ENCODE measurements at places on chromosomes 2 and 18.

- no peak for DNase-seq
Observed at GRCh38 chr18:13377496-13377895, 158.9 kb downstream of the LDLRAD4 start.

DNA sequence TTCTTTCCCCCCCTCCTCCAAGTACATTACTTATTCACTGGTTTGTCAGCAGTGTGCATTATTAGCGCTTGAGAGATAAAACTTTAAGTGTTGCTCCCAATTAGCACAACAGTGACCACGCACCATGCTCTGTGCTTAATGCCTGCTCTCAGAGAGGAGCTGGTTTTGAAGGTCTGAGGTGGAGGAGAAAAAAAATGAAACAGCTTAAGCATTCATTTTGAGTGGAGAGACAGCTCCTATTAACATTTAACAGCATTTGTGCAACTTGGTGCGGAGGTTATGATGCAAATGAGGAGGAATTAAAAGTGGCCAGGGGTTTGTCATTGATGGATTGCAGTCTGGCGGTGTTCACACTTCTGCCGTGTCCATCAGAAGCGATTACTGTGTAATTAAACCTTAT is 141.8 kb downstream of the FIGN start:
- DNase-seq = no peak

DNA sequence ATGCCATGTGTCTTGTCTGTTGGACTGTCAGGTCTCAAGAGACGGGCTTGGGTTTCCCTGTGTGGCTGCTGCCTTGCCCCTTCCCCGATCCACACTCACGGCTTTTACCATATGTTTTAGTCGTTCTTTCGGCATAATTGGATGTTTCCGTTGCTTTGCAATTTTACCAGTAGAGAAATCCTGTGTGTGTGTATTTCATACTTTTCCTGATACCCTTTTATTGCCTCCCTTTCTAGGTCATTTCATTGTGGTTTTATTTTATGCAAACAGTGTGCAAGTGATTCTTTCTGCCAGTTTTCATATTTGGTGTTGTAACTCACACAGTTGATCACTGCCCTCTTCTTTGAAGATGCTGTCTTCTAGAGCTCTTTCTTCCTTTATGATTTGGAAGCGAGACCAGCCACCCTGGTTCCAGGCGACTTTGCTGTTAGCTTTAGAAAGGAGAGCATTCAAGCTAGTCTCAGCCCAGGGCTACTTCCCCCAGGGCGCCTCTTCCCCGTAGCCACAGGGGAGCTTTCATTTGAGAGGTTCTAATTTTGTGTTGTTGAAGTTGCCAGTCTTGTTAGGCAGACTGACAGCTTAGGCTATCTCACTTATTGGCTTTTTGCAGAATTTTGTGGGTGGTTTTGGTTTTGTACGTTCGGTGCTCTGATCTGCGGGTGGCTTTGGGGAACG is 17.0 kb downstream of the SH3BP4 start:
- DNase-seq = no peak

- no peak for DNase-seq
Observed at GRCh38 chr2:156553714-156554442, 117.7 kb downstream of the GPD2 start.

- DNase-seq = peak; percentile 65
Observed at GRCh38 chr2:238970553-238971081, 122.7 kb downstream of the TWIST2 start.

DNA sequence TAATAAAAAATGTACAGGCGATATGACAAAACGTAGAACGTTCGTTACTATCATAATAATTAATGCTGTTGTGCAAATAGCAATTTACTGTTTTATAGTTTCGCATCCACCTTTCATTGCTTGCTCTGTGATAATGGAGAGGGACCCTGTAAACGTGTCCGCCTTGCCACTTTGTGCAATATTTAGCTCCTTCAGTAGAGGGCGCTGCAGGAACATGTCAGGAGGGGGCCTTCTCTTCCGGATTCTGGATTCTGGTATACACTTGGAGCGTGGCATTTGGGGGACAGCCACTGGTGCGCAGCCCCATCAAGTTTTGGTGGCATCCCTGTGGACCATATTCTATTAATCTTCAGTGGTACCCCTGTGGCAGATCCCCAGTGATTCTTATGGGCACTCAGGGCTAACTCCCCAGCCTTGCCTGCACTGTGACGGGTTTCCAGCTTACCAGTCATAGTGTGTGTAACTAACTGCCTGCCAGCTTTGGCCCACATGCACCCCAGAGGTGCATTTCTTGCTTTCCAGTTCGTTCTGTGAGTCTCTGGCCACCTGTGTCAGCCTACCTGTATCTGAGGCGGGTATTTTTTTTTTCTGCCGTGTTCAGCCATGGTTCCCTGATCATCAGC is 140.3 kb downstream of the CYRIA start:
- no peak for DNase-seq

GRCh38 chr2:152250421-152251100 is 75.0 kb upstream of the STAM2 start:
- no peak for DNase-seq

DNA sequence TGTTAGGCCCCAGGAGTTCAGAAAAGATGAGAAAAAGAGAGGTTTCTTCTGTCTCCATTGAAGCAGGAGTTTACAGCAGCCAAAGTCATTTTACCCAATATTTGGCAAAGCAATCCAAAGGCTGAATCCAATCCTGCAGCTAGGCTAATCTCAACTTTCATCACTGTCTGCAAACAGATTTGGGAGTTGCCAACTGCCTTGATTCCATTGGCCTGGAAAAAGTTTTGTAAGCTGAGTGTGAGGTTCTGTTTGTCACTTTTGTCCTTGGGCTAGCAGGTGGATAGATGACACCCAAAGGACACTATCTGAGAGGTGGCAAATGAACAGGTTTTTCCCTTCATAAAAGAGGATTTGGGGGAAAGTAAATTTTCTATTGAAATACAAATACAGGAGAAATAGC is 56.6 kb upstream of the SETBP1 start:
- no peak for DNase-seq

DNA sequence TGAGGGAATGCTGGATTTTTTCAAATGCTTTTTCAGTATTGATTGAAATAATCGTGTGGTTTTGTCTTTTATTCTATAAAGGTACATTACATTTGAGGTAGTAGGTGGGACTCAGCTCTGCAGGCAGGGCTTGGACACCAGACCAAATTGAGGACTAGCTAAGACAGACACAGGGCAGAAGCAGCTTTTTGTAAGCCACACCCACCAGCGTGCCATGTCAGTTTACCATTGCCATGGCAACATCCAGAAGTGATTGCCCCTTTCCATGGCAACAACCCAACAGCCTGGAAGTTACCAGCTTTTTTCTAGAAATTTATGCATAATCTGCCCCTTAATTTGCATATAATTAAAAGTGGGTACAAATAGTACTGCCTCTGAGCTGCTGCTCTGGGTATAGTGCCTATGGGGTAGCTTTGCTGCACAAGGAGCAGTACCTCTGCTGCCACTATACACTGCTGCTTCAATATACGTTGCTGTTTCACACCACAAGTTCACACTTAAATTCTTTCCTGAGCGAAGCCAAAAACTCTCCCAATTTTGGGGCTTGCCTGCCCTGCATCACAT is 23.6 kb upstream of the VWA3B start:
- DNase-seq = no peak

- DNase-seq = no peak
Observed at GRCh38 chr18:78445880-78446279, 533.7 kb upstream of the SALL3 start.

GRCh38 chr2:140489193-140489592 is 1641.6 kb downstream of the LRP1B start:
- DNase-seq = no peak

DNA sequence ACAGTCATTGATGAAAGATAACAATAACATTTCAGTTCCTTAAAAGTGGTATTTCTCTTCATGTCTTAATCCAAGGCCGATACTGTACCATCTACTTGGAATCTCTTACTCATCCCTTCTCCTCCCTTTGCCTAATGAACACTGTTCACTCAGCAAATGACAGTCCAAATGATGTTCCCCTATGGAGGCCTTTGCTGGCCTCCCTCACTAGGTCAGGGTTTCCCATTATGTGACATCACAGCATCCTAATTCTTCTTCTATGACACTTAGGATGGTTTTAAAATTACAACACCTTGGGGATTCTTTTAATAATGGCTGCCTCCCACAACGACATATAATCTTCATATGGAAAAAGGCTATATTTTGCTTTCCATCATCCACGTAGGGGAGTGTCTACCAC is 747.7 kb downstream of the NRXN1 start:
- DNase-seq = no peak

GRCh38 chr2:9773903-9774239 is 69.4 kb upstream of the TAF1B start:
- no peak for DNase-seq

- DNase-seq = no peak
Observed at GRCh38 chr2:152434395-152435182, 99.6 kb downstream of the FMNL2 start.

DNA sequence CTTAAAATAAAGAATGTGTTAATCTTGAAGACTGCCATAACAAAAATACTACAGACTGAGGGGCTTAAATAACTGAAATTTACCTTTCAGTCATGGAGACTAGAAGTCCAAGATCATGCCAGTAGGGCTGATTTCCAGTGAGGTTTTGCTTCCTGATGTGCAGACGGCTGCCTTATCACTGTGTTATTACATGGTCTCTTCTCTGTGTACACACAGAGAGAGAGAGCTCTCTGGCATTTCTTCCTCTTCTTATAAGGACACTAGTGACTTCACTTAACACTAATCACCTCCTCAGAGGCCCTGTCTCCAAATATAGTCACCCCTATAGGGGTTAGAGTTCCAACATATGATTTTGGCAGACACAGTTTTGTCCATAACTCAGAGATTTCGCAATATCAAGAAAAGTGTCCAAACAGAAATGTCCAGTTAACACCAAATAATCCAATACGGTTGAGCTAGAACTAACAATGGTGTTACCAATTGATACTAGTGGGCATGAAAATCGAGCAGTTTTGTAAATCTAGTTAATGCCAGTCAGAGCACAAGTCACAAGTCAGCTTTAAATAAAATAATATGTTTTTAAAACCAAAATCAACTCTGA is 399.8 kb downstream of the ADCYAP1 start:
- no peak for DNase-seq

DNA sequence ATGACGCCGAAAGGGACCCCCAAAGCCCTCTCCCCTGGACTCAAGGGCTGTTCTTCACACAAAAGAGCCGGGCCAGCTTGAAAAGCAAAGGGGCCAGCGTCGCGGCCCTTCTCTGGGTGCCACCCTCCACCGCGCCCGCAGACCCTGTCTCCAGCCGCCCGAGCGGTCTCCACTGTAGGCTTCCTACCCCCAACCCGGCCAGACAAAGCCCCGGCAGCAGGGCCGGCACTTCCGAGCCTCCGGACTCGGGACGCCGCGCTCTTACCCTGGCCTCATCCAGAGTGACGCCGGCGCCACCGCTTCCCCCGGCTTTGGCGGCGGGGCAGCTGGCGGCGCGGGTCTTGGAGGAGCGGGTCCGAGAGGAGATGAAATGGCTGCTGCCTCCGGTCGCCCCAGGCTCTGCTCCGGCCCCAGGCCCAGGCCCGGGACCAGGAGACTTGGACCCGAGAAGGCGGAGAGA is 603 bp downstream of the ATAD2B start:
- no peak for DNase-seq

DNA sequence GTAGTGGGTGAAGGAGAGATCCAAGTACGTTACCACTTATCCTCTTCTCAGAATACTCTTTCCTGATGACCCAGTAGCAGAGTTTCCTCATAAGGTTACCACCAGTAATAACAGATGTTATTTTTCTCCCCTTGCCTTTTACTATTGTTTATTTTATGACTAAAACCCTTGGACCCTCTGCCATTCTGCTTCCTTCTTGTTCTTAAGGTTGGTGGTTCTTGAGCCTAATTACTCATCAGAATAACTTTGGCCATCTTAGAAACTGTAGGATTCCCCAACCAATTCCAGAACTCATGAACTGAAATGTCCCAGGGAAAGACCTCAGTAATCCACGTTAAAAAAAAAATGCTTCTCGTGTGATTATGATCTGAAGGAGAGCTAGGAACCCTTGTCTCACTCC is 64.9 kb downstream of the CHST9 start:
- DNase-seq = no peak

DNA sequence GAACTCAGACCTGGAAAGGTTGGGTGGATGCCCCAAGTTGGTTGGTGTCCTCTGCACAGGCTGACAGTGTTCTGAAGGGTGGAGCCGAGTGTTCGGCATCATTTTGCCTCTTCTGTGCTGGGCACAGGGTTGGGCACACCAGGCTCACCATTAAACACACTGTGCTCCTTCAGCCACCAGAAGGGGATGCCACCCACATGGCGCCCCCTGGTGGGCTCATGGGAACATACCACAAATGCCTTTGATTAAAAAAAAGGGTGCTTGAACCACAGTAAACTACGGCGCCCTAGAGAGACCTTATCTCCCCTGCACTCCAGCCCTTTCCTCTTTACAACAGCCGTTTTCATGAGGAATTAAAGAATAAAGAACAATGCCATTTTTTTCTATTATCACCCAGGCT is 89.4 kb downstream of the CELF4 start:
- peak; percentile 70 for DNase-seq

DNA sequence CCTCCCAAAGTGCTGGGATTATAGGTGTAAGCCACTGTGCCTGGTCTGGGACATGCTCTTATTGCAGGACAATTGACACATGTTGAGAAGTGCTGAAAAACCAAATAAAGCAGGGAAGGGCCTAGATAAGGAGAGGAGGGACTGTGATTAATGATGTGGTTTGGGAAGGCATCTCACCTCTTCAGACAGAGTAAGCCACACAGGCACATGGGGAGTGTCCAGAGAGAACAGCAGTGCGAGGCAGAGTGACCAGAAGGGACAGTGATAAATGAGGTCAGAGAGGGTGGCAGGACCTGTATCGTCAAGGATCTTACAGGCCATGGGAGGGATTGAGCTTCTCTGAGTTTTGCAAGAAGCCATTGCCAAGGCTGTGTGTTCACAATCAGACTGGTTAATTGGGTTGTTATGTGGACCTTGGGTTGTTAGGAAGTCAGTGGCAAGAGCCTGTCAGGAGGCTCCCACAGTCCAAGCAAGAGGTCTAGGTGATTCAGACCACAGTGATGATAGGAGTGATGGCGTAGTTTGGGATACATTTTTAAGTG is 58.5 kb downstream of the EIF5B start:
- no peak for DNase-seq

DNA sequence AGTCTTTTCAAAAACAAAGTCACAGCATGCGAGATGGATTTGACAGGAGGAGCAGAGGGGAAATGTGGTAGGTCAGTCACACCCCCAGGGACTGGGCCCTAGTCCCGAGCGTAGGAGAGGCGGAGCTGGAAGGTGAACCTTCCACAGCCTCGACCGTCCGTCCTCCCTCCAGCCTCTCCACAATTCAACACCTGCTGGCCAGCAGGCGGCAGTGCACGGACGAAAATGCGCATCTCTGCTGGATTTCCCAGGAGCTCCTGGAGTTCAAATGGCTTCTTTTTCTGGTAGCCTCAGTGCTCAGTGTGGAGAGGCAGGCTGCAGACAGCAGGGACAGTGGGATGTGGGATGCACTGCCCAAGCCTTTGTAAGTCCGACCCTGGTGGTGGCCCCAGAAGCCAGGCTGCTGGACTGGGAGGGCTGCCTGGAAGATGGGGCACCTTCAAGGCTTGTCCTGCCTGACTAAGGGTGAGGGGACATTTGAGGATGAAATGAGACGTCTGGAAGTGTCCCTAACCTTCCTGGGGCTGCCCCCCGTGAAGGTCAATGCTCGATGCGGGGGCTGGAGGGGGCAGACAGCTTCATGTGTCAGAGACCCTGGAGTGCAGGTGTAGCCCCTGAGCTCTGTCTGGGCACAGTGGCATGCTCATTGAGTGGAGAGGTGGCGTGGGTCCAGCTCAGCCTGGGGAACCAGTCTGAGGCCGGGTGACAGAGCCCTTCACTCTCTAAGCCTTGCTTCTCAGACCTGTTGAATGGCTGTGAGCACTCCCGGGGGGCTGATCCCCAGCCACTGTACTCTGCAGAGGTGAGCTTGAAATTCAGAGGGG is 189.5 kb downstream of the TFCP2L1 start:
- peak; percentile 74 for DNase-seq

- no peak for DNase-seq
Observed at GRCh38 chr2:43088143-43089073, 138.0 kb downstream of the ZFP36L2 start.

Measured in head of caudate nucleus (tissue), 42 donors.